Posterior cingulate gyrus (tissue), 11 donors: ENCODE measurements at places on chromosomes 4 and X.

GRCh38 chr4:83388313-83388676 lies 53.6 kb upstream of the HPSE start:
- no peak for DNase-seq

DNA sequence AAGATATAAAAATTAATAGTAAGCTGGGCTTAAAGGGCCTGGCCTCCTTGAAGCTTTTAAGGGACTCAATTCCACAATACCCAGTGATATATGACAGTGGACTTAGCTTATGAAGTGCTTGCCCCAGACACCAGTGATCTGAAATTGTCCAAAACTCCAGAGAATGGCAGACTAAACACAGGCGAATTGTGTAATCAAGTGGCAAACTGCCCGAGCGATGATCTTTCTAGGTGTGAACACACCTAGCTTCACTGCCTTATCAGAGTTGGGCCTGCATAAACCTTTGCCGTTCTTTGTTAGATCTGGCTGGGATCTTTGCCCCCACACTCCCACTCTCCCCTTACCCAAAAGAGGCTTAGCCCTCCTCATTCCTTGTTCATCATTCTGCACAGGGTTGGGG lies 62.5 kb upstream of the SH3RF1 start:
- DNase-seq = no peak

DNA sequence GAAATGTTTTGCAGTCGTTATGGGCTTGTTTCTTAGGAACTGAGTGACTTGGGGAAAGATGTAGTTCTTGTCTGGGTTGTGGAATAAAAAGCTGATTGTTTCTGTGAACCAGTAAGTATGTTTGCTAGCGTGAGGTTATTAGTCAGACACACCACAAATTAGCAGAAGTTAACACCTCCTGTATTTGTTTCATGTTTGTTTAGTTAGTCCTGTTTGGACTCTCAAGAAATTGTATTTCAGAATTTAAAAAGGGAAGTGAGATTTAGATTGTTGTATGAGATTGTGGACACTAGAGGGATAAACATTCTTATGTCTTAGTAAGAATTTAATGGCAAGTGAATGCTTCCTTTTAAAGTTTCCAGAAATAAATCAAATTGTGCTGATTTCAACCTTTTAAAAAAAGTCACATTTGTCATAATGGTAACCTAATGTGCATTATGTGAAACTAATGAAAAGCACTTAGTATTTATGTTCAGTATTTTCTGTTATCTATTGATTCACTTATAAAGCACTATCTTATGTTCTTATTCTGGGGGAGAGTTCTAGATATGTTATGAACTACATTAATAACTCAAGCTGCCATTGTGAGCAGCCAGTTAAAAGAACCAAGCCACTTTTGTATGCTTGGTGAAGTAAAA lies 25.6 kb downstream of the ATP10D start:
- no peak for DNase-seq

DNA sequence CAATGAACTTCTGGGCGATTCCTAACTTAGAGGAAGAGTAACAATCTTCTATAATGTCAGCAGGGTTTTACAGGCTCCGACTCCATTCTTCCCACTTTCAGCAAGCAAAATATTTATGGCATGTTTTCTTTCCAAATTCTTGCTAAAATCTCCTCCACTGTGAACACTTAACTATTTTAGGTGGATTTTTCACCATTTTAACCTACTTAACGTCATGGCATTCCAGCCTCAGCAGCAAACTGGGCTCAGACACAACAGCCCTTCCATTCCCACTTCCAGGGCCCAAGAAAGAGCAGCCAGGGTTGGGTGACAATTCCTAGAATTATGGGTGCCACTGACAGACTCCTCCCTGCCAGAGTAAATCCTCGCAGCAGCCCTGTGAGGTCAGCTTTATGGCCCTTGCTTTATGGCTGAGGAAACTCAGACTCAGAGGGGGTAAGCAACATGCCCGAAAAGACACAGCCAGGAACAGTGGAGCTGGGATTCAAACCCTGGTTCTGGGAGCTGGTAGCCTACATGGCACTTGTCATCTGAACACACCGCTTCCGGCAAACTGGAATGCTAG lies 112.8 kb upstream of the MAP3K15 start:
- DNase-seq = no peak
